RWPE1 (cell line): ENCODE measurements at places on chromosomes 16 and 17.

DNA sequence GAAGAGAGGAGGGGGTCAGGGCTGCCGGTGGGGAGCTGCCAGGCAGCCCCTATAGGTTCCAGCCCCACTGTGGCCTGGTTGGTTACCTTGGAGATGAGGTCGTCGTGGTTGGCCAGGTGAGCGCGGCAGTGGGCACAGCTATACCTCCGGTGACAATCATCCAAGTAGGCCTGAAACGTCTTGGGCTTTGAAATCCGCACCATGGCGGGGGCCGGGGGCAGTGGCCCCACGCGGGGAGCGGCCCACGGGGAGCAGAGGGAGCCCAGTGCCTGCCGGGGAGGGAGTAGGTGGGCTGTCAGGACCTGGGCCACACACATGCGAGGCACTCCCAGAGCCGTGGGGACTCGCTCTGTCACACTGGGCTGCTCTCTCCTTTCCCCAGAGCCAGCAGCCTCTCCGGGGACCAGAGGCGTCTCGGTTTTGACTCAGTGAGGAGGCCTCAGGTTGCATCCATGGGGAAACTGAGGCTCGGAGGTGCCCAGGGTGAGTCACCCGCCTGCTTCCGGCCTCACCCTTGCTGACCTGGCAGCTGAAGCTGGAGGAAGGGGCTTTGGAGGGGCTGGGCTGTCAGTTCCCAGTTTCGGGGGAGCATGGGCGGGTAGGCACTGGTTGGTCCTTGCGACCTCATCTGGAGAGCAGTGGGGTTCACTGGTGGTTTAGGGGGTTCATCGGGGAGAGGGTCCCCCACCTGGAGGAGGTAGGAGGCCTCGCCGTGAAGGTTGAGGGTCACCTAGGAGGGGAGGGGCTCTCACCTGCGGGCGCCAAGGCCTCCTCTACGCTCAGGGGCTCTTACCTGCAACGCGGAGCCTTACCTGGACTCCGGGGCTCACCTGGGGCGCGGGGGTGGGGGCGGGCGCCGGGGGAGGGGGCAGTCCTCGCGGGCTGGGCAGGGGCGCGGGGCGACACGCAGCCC, 591 bp downstream of the YPEL3 start:
- no peak for DNase-seq

DNA sequence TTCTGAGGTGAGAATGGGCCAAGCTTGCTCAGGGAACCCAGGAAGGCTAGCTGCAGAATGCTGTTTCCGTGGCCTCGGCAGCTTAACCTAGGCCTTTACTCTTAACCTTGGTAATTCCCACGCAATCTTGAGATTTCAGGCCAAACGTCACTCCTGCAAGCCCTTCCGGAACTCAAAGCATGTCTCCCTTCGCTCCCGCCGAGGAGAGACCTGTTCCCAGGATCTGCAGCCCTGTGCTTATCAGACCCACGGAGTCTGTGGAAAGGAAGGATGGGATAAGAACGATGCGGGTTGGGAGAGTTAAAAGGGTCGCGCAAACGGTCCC, 524 bp upstream of the ZFP3 start:
- DNase-seq = no peak

DNA sequence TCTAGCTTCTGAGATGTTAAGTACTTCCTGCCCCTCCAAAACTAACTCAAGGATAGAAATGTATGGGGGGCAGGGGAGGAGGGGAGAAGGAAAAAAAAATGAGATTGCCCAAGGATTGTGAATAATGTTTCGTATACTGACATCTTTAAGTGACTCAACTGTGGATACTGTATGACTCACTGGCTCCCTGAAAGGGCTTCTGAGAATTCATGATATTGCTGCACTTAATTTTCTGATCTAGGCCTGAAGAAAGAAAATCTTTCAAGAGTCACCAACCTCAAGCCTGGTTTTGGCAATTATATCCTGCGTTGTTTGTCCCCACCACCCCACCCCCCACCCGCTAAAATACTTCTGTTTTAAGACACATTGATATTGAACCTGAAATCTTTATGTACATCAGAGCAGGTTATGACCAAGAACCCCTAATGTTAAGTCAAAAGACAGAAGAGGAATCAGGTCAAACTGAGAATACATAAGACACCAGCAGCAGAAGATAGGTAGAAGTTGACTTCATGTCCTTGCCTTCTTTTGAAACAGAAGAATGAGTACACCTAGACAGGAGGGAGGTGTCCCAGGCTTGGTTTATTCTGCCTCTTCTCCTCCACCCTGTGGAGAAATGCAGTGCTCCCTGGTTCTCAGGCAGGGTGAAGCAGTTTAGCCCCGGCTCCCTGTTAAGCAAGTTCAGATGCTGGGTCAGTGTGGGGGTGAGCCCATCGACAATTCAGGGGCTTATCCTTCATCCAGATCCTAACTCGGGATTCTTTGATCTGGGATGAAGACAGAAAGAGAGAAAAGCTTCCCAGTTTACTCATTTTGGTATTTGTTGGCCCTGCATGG, 3.3 kb upstream of the FBXL20 start:
- DNase-seq = peak; percentile 86

DNA sequence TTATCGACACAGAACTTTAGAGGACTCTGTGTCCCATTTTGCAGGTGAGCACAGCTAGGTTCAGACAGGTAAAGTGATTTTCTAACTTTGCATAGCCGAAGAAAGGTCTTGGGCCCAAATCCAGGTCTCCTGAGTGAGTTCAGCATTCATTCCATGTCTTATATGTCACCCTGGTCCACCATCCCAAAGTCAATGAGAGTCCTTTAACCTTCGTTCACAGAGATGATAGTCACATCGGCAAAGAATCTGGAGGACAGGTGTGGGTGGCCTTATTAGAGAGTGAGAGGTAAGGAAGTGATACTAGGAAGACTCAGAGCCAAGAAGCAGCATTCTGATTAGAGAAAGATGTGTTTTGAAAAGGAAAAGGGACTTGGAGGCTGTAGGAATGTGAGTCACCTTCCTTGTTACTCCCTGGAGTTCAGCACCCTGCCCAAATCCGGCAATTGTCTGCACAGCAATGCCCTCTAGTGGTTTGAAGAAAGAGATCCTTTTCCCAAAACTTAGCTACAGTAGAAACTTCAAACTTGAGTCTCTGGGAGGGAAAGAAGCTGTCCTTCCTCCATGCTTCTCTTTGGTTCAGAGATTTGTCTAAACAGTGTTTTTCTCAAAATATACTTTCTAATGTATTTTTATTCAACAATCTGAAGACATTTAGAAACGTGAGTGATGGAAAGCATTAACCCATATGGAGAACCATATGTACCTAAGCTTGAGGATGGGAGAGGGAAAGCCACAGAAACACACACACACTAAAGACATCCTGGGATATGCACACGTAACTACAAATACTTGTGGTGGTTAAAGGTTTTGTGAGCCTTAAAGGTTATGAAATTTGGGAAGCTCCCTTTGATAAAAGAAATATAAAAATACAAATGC, 96.4 kb upstream of the SHISA6 start:
- DNase-seq = peak; percentile 17

DNA sequence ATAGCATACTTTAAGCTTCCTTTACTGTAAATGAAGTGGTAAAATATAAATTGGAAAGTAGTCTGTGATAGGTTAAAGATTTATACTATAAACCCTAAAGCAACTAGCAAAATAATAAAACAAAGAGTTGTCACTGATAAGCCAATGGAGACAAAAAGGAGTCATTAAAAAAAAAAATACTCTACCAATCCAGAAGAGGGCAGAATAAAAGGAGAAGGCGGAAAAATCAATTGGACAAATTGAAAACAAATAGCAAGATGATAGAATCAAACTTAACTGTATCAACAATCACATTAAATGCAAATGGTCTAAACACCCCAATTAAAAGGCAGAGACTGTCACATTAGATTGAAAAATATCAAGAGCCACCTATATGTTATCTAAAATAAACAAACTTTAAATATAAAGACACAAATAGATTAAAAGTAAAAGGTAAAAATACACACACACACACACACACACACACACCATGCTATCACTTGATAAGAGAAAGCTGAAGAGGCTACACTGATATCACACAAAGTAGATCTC, 71.8 kb downstream of the CACNG1 start:
- no peak for DNase-seq
